ENCODE measurements at places on chromosomes 2 and 18.
A peak's percentile ranks its signal among the peaks of the same experiment; 100 is the strongest.

GRCh38 chr18:33700513-33700976 is 122.5 kb downstream of the ASXL3 start:
- DNase-seq = no peak

GRCh38 chr2:2230433-2230817 is 100.7 kb downstream of the MYT1L start:
- no peak for DNase-seq

- peak; percentile 58 for DNase-seq
Measured at GRCh38 chr18:62925031-62925688, 209.8 kb downstream of the PHLPP1 start.

DNA sequence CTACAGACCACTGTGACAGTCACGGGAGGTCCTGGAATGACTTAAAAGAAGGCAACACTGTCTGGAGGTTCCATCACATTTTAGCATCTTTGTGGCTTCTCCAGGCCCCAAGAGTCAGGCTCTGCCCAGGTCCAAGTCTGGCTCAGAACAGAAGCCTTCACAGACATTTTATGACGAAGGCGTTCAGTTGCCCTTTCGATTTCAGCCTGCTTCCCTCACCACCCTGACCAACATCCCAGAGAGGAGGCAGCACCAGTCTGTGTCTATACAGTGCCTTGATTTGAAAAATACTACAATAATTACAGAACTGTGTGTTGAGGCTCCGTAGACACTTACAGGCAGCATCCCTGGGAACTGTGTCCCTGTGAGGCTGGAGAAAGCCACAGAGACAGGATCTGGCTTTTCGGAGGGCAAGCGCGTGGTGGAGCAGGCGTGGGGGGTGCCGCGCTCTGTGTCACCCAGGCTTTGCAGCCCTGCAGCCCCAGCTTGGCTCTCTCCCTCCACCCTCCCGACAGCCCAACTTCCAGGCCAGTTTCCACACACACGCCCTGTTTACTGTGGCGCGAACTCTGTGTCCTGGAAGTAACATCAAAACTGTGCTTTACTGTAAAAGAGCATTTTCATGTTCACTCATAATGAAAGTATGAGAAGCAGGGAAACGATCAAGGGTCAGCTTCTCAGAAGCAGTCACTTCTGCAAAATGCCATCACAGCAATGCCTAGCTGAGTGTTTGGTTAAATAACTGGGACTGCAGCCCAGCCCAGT is 153.5 kb upstream of the ALKAL2 start:
- DNase-seq = no peak

DNA sequence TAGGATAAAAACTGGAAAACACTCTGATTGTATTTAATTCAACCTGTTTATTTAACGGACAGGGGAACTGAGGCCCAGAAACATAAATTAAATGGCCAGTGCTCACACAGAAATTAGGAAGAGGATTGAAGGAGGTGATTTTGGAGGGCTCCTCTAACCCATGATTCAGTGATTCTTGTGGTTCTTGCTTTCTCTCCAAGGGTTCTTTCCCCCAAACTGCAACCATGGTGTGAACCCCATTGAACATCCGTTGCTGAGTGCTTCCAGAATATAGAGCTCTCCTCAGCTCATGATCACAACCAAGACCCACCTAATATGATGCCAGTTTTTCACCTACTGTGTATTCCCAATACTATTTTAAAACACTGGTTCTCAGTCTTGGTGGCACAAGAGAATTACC is 41.4 kb downstream of the BMP10 start:
- DNase-seq = no peak

- DNase-seq = peak; percentile 6
Measured at GRCh38 chr2:187215532-187216240, 232.4 kb downstream of the CALCRL start.

GRCh38 chr2:47592381-47592780 is 189.4 kb downstream of the MSH2 start:
- no peak for DNase-seq

DNA sequence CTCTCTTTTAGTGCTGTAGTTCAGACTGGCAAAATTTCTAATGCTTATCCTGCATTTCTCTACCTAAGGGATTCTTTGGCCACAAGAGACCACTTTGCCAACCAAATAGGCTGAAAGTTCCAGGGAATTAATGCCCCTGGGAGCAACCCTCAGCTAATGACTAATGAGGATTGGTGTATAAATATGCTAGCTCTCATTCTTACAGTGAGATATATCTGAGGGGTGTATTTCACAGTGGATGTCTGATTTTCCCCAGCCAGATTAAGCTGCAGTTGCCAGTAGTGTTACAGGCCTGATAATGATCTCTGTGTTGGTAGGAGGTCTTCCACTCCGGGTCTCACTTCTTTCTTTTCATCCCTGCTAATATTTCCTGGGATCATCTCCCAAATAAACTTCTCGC is 90.4 kb downstream of the GULP1 start:
- DNase-seq = peak; percentile 29

DNA sequence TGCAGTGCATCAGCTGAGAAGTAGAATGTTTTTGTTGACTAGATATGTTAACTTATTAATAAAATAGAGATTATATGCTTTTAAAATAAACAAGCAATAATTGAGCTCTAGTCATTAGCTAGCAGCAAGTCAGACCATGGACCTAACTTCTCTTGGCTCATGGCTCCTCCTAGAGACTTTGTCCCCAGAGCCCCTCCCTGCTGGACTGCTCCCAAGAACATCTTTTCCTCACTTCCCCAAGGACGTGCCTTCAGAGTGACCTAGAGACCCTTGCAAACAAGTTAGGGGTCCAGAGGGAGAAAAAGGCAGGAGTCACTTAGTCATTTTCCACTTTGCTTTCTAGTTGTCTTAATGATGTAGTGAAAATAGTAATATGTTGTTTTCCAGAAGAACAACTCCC is 312.5 kb upstream of the NRP2 start:
- DNase-seq = no peak

GRCh38 chr2:72220170-72220569 is 72.5 kb upstream of the CYP26B1 start:
- peak; percentile 28 for DNase-seq

- DNase-seq = peak; percentile 35
Measured at GRCh38 chr2:98601532-98602132, 6.7 kb downstream of the COA5 start.

GRCh38 chr2:28390746-28391563 is 1.7 kb upstream of the FOSL2 start:
- DNase-seq = peak; percentile 84

- DNase-seq = no peak
Measured at GRCh38 chr2:114076961-114077360, 187.1 kb downstream of the ACTR3 start.
